ENCODE measurements at places on chromosomes 16 and 17.

DNA sequence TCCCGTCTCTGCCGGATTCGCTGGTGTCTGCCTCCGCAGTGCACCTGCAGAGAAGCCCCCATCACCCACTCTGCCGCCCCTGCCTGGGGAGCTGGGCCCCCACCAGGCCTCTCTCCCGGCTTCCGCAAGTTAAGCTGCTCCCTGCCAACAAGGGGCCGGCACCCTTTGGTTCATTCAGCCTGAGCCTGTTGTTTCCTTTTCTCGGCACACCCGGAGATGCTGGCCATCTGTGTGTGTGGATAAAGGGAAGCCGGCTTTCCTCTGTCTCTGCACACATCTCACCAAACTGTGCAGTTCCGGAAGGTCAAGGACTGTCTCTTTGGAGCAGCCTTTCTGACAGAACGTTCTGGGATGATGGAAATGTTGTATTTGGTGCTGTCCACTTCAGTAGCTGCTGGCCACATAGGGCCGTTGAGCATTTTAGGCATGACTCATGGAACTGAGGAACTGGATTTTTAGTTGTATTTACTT, 6.8 kb downstream of the MAPK8IP3 start:
- DNase-seq: no peak

GRCh38 chr17:15409721-15410250, 57.6 kb downstream of the CDRT4 start:
- DNase-seq: peak; percentile 70

DNA sequence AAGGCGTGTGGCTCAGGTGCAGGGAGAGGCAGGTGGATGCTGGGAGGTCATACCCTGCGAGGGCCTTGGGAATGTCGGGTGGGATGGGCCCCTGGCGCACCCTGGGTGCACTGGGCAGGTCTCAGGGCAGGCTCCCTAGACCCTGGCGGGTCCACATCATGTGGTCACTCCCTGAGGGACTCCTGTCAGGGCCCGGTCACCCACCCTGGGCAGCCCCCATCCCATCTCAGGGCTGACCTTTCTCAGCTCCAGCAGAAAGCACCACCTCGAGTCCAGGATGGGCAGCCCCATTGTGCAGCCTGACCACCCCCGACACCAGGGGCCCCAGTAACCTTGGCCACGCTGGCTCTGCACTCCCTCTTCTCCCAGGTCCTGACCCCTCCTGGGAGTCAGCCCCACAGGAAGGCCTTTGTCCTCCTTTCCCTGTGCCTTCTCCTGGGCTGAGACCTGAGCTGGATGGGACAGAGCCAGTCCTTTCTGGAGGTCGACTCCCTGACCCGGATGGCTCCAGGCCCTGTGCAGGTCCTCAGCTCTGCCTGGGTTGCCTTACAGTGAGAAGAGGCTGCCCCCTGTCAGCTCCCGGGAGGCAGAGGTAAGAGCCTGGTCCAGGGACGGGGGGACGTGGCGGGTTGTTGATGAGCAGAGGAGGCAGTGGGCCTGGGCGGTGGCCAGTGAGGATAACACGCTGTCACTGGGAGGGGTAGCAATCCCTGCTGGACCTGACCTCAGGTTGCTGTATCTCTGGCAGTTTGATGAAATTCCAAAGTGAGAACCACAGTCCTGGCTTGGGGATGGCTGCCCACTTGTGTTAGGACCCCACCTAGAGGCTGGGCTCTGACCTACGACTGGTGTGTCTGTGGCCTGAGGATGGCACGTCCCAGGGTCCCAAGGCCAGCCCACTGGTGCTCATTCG, 77.9 kb downstream of the GOSR1 start:
- DNase-seq: no peak

- peak; percentile 41 for DNase-seq
Observed at GRCh38 chr17:27489045-27489715, 32.9 kb downstream of the KSR1 start.

DNA sequence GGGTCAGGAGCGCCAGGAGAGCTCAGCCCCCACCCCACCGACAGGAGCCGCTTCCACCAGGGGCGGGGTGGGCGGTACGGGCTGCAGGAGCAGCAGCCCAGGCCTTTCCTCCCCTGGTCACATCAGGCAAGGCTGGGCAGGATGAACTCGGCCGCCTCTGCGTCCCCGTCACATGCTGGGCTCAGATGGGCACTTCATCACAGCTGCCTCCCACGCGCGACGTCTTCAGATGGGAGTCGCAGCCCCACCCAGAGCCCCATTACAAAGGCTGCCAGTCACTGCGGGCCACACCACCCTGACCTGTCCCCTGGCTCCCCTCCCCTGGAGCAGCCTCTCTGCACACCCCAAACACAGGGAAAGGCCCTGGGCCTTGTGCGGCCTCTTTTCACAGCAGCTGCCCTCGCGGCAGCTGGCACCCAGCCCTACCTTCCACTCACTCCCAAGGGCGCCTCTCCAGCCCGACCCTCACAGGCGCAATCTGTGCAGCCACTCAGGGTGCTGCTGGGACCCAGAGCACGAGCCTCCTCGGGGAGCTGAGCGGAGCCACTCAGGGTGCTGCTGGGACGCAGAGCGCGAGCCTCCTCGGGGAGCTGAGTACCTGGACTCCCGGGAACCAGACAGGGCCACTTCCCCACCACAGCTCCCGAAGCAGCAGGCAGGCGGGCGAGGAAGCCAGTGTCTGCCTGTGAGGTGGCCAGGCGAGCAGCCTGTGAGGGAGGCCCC, 4.7 kb downstream of the ZNF598 start:
- DNase-seq: no peak

DNA sequence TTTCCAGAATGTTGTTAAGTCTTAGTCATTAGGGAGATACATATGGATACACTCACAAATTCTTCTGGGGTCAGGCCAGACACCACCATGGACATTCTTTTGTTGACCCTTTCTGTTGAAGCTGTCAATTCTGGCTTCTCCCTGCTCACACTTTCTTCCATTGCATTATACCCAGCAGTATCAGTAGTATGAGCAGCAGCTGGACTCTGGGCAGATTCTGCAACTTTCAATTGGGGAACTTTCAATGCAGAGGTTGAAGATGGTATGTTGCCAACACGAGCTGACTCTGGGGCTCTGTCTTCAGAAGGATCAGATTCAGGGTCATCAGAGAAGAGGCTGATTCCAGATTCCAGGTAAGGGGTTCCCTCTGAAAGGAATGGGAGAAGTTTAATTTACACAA, 45.8 kb downstream of the RND2 start:
- no peak for DNase-seq

- no peak for DNase-seq
Observed at GRCh38 chr16:57262841-57263540, 17.9 kb downstream of the ARL2BP start.

- DNase-seq: no peak
Observed at GRCh38 chr16:82541103-82541502, 85.7 kb upstream of the CDH13 start.

GRCh38 chr16:73233846-73234424, 186.0 kb upstream of the ZFHX3 start:
- peak; percentile 46 for DNase-seq

GRCh38 chr17:39318636-39319035, 82.8 kb downstream of the FBXL20 start:
- no peak for DNase-seq

- DNase-seq: no peak
Observed at GRCh38 chr17:80559825-80560251, 15.2 kb downstream of the RPTOR start.
